ENCODE measurements at places on chromosomes 6 and 20.

- no peak for DNase-seq
Measured at GRCh38 chr20:16942756-16943155, 194.6 kb downstream of the OTOR start.

GRCh38 chr20:20395903-20396568, 28.1 kb downstream of the INSM1 start:
- DNase-seq, result no peak

- DNase-seq, result no peak
Measured at GRCh38 chr6:51675020-51675921, 412.1 kb downstream of the PKHD1 start.

DNA sequence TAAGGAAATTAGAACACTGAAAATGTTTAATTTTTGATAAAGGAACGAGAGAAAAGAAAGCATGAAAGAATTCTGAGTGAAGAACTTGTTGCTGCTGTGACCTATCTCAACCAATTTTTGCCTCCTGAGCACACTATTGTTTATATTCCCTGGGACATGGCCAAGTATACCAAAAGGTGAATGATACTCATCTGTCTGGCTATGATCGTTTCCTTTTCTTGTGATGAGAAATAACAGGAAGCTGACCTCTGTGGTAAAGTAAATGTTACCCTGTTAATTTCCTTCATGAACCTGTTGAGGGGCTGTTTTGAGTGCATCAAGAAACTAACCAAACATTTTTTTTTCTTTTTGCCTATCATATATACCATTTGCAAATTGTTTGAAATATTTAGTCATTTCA, 69.1 kb downstream of the FIG4 start:
- no peak for DNase-seq

DNA sequence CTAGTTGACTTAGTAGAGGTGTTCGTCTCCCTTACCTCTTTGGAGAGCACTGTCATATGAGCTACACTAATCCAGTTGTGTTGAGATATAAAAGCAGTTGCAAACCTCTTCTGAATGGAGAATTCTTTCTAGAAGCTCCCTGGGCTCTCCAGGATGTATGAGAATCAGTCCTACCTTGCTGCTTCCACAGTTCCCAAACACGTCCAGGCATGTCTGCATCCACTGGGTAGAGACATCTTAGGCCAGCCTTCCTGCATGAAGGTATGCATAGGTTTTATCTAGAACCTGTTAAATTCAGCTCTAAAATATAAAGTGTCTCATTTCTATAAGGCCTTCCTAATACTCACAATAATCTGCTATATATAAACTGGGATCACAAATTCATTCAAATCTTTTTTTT, 297.7 kb downstream of the CDC5L start:
- no peak for DNase-seq

GRCh38 chr6:15044146-15044882, 201.6 kb upstream of the JARID2 start:
- no peak for DNase-seq

DNA sequence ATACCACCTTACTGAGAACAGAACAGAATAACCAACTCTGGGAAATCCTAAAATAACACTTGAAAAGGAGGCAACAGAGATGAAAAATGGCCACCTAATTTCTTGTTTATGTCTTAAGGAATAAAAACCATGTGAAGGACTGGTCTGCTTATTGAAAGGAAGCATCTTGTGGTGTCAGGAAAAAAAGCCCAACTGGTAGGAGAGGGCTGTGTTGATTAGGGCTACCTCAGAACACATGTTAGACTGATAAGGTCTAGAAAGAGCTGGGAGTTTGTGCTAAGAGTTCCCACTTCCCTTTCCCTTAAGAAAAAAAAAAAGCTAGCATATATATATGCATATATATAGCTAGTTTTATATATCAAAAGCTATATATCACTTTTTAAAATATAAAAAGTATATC, 425.3 kb upstream of the BTBD3 start:
- DNase-seq, result no peak

DNA sequence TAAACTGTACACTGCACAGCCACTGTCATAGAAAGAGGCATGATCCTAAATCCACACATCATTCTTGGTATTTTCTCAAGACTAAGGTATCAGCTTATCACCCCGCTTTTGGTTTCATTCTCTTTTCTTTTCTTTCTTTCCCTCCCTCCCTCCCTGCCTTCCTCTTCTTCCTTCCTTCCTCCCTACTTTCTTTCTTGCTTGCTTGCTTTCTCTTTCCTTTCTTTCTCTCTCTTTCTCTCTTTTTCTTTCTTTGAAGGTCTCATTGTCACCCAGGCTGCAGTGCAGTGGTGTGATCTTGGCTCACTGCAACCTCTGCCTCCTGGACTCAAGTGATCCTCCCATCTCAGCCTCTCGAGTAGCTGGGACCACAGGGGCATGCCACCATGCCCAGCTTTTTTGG, 81.1 kb downstream of the MAP7 start:
- DNase-seq, result no peak

DNA sequence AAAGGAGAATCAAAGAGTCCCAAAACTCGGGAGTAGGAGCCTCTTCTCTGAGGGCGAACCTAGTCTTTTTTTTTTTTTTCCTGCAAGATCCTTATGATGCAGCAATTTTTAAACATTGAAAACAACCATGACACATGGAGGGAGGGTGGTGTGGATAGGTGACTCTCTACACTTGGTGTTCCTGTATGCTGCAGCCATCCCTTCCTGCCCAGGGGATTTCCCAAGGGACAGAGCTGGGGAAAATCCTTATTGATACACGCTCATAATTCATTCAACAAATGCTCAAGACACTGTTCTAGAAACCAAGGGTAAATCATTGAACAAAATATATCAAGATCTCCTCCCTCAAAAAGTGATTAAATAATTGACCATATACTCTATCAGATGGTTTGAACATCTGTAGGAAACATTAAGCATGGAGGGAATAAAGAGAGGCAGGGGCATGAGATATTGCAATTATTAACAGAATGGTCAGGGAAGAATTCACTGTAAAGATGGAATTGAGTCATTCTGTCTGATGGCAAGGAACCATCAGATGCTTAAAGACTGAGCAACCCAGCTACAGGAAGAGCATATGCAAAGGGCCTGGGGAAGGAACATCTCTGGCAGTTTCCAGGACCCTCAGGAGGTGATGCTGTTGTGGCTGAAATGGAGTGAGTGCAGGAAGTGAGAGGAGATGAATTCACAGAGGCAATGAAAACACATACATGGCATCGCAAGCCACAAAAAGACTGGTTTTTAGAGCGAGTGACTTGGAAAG, 13.4 kb upstream of the BTN3A3 start:
- no peak for DNase-seq

- no peak for DNase-seq
Measured at GRCh38 chr6:10331334-10331968, 83.4 kb downstream of the TFAP2A start.

DNA sequence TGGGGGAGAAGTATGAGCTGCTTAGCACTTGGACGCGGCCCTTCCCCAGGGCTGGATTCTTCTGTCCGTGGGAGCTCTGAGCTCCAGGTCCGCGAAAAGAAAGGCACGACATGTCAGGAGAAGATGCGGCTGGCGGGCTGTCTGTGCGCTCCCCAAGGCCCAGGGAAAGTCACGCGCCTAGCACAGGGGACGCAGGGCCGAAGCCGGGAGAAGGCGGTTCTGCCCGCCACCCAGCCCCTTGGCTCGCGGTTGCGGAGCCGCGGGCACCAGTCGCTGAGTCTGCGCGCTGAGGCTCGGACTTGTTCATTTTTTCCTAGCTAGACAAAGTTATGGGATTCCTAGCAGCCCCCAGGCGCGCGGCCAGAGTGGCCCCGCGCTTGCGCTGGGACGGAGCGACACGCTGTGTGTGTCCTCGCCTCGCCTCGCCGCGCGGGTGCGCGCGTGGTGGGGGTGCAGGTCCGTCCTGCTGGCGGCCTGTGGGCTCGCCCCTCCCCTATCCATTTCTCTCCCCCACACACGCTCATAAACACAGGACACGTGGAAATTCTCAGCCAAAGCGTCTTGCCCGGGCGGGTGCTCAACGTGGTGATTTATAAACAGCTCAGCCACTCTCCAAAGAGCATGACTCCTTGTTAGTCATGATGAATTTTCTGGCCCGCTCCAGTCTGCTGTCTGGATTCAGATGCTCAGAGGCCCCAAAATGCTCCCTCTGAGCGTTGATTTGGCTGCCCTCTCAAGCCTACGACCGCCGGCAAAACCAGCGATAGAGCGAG, 1.9 kb upstream of the POU3F2 start:
- DNase-seq, result no peak

DNA sequence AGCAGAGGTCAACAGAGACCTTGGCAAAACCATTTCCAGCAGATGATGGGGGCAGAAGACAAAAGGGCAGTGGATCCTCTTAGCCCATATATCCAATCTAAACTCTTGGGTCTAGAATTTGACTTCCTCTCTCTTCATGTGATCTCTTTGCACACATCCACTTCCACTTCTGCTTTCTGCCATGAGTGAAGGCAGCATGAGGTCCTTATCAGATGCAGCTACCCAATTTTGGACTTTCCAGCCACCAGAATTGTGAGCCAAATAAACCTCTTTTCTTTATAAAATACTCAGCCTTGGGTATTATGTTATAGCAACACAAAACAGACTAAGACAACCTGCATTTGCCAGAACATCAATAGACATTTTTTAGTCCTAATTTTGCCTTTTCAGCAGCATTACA, 191.6 kb downstream of the ADAT2 start:
- no peak for DNase-seq

Measured in amniotic stem cell (primary cell).